ENCODE measurements at places on chromosomes 11 and 22.

DNA sequence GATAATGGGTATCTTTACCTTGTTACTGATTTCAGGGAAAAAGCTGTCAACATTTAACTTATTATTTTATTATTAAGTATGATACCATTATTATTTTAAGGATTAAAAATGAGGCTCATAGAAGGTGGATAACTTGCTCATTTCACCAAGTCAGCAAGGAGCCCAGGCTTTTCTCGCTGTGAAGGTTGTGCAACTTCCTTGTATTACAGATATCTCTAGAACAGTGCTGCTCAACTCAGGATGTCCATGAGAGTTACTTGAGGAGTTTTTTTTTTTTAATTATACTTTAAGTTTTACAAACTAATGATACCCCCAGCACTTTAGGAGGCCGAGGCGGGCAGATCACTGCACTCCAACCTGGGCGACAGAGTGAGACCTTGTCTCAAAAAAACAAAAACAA lies 98.2 kb downstream of the INSC start:
- DNase-seq: no peak

DNA sequence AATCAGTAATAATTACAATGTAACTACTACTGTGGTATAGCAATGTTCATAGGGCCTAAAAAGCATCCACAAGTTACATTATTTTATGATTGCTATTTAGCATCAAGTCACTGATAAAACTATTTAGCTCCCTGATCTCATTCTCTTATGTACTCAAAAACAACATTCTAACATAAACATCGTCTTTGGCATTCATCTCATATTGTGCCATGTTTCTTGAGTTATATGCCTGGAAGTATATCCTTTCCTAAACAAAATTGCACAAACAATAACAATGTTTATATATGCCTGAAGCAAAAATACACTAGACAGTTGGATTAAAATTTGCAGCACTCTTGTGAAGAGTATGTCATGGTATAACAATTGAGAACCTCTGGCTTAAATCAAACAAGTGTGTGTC lies 34.1 kb downstream of the HORMAD2 start:
- no peak for DNase-seq

GRCh38 chr22:27597703-27598444 lies 203.7 kb downstream of the MN1 start:
- no peak for DNase-seq

- no peak for DNase-seq
Observed at GRCh38 chr11:74822170-74822569, 73.5 kb downstream of the RNF169 start.
